SK-N-MC (cell line): ENCODE measurements at places on chromosomes 6 and 20.

DNA sequence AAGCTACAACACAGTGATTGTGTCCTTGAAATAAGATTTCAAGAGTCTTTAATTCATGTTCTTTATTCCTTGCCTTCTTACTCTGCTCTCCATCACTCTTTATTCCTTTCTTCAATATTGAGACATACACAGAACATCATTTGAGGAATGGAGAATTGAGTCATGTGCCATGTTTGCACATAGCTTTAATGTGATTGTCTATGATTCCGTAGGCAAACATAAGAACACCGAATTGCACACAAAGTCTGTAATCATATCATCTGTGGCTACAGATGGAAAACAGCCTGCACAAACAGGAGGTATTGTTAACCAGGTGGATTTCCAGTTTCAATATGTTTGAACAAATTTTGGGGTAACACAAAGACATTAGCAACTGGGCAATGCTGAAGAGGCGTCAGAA lies 571.6 kb upstream of the GJE1 start:
- no peak for DNase-seq

DNA sequence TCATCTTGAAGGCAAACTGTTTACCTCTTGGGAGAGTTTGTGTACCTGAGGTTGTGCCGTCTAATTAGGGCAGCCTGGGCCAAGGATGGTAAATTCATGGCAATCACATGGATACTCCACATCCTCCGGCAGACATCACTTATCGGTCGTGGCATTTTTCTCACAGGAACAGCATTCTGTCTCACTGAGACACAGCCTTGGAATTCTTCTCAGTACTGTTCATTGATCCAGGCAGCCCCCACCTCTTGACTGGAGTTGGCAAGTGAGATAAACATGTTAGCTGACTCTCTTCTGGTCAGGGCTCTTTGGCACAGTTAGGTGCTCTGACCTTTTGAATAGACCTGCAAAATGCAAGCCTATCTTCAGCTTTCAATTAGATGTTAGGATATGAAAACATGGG lies 511.4 kb upstream of the FLRT3 start:
- DNase-seq: no peak

GRCh38 chr6:70280400-70280853 lies 22.5 kb downstream of the COL9A1 start:
- DNase-seq: no peak

- no peak for DNase-seq
Observed at GRCh38 chr6:121879149-121879548, 443.7 kb downstream of the GJA1 start.
